Astrocyte (in vitro differentiated cells and primary cell): ENCODE measurements at places on chromosomes 11 and 22.

GRCh38 chr11:125170510-125171031 lies 6.0 kb downstream of the PKNOX2 start:
- no peaks in the 10 kb centered on the region for H3K27me3 ChIP-seq
- DNase-seq = peak; percentile 94
- peak overlapping the region; percentile 83 for H3K27ac ChIP-seq
- H3K4me1 ChIP-seq = peaks cover 51% of the 10 kb centered on the region

DNA sequence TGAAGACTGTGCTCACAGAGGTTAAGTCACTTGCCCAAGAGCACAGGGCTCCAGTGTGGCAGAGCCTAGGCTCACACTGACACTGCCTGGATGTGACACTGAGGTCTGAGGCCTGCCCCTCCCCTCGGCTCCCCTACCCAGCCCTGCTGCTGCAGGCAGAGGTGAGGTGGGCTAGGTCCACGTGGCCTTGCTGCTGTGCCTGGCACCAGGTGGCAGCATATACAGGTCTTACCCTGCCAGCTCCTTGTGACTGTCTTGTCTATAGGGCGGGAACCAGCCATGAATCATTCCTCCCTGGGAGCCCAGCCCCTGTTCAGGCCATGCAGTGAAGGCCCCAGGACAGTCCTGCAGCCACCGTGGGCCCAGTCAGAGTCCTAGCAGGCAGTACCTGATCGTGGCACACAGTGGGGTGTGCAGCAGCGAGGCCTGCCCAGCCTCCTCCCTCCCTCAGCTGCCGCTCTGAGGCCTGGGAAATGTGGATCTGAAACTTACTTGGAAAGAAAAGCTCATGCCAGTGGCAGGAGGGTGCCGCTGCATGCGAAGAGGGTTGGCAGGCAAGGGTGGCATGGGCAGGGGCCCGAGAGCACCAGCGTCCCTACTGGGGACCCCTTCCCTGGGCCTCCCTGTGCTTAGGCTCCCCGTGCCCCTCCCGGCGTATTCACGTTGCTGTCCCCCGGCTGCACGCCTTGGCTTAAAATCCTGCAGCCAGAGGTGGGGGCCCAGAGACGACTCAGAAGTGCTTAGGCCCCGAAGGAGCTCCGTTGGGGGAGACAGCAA lies 1.2 kb upstream of the CERK start:
- peak overlapping the region; percentile 38 for H3K27ac ChIP-seq
- H3K36me3 ChIP-seq = no peaks in the 10 kb centered on the region
- peak overlapping the region; percentile 82 for H3K4me3 ChIP-seq
- H3K4me1 ChIP-seq = peaks cover 33% of the 10 kb centered on the region
- H3K27me3 ChIP-seq = no peaks in the 10 kb centered on the region

DNA sequence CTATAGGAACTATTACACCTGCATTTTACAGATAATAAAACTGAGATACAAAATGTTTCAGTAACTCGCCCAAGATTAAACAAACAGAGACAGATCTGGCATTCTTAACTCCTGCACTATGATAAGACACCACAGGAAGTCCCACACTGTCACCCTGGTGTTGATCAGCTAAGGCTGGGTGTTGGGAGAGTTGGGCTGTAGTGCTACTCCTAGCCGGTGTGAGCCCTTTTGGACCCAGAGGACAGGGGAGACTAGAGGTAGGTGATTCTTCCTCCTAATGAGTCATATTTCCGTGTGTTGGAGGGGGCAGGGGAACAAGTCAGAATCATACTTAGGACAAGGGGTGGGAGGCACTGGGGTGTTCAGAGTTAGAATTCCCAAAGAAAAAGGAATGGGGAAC lies 353.2 kb upstream of the TENM4 start:
- H3K27ac ChIP-seq = no peak overlapping the region
- no peaks in the 10 kb centered on the region for H3K27me3 ChIP-seq
- DNase-seq = no peak
- H3K4me3 ChIP-seq = no peak overlapping the region

GRCh38 chr11:46369458-46370152 lies 11.9 kb upstream of the MDK start:
- no peak overlapping the region for H3K4me3 ChIP-seq
- H3K4me1 ChIP-seq = peaks cover 7% of the 10 kb centered on the region
- no peaks in the 10 kb centered on the region for H3K36me3 ChIP-seq
- no peak overlapping the region for H3K27ac ChIP-seq

GRCh38 chr11:15793043-15793996 lies 563.0 kb downstream of the SOX6 start:
- peak; percentile 94 for DNase-seq
- H3K27ac ChIP-seq = peak overlapping the region; percentile 97
- no peaks in the 10 kb centered on the region for H3K36me3 ChIP-seq
- peaks cover 14% of the 10 kb centered on the region for H3K4me1 ChIP-seq
- no peak overlapping the region for H3K4me3 ChIP-seq
- H3K27me3 ChIP-seq = no peaks in the 10 kb centered on the region

- no peaks in the 10 kb centered on the region for H3K36me3 ChIP-seq
- peak overlapping the region; percentile 92 for H3K27ac ChIP-seq
- DNase-seq = peak; percentile 97
- no peaks in the 10 kb centered on the region for H3K27me3 ChIP-seq
- peak overlapping the region; percentile 16 for H3K4me3 ChIP-seq
These were observed 378.8 kb downstream of the ETS1 start for GRCh38 chr11:128208329-128209137.

GRCh38 chr11:87879118-87879517 lies 296.1 kb downstream of the RAB38 start:
- H3K27ac ChIP-seq = no peak overlapping the region
- no peaks in the 10 kb centered on the region for H3K4me1 ChIP-seq
- H3K36me3 ChIP-seq = no peaks in the 10 kb centered on the region
- DNase-seq = no peak

- no peak overlapping the region for H3K4me3 ChIP-seq
- peak overlapping the region; percentile 74 for H3K27ac ChIP-seq
- peaks cover 18% of the 10 kb centered on the region for H3K4me1 ChIP-seq
- H3K36me3 ChIP-seq = no peaks in the 10 kb centered on the region
These were observed 83.7 kb downstream of the STIM1 start for GRCh38 chr11:3939211-3939610.

- H3K27ac ChIP-seq = no peak overlapping the region
- peak; percentile 3 for DNase-seq
- H3K4me1 ChIP-seq = no peaks in the 10 kb centered on the region
- H3K4me3 ChIP-seq = no peak overlapping the region
- no peaks in the 10 kb centered on the region for H3K27me3 ChIP-seq
These were observed 24.6 kb downstream of the MMP27 start for GRCh38 chr11:102680945-102681344.

DNA sequence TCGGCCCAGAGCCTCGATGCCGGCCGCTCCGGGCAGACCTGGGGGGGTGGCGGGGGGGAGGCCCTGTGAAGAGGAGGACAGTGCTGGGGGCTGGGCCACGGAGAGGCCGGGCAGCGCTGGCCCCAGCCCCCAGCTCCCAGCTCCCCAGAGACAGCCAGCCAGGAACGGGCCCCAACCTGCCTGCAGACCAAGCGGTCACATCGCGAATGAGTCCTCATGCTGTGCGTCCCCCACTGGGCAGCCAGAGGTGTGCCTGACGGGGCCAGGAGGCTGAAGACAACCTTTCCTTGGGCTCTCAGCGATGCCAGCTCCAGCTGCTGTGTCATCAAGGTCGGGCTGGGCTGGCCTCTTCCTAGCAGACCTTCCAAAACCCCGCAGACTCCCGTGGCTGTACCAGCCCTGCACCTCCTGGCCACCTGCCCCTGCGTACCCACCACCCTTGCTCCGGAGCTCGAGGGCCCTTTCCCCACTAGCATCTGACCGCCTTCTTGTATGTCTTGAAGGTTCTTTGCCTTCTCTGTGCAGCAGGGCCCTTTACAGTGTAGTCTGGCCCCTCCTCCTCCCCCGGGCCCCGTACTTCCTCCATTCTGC lies 88.4 kb downstream of the CDKN1C start:
- DNase-seq = no peak
- H3K36me3 ChIP-seq = no peaks in the 10 kb centered on the region
- H3K4me1 ChIP-seq = no peaks in the 10 kb centered on the region
- H3K27ac ChIP-seq = no peak overlapping the region
- H3K4me3 ChIP-seq = no peak overlapping the region

GRCh38 chr11:107301878-107302277 lies 155.7 kb downstream of the CWF19L2 start:
- peak; percentile 2 for DNase-seq
- no peak overlapping the region for H3K4me3 ChIP-seq
- H3K27me3 ChIP-seq = no peaks in the 10 kb centered on the region

GRCh38 chr11:120256178-120256577 lies 16.2 kb downstream of the POU2F3 start:
- no peaks in the 10 kb centered on the region for H3K4me1 ChIP-seq
- peaks cover 53% of the 10 kb centered on the region for H3K27me3 ChIP-seq
- DNase-seq = no peak
- no peak overlapping the region for H3K27ac ChIP-seq

DNA sequence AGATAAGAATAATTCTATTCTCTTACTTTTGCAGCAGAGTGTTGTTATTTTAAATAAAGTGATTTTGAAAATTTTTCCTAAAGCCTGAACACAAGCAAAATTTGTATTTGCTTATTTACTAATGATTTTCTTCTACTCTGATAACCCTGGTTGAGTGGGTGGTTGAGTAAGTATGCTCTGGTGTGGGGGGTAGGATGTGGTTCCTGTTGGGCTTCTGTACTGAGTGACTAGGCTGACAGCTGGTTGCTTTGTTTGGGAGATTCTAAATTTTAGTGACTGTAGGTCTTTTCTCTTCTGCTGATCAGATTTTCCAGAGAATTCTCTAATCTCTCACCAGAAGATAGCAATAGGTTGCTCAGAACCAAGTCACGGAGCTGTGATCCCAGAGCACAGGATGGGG lies 61.6 kb downstream of the METTL15 start:
- peak; percentile 59 for DNase-seq
- no peaks in the 10 kb centered on the region for H3K36me3 ChIP-seq
- peaks cover 6% of the 10 kb centered on the region for H3K4me1 ChIP-seq
- no peak overlapping the region for H3K4me3 ChIP-seq

DNA sequence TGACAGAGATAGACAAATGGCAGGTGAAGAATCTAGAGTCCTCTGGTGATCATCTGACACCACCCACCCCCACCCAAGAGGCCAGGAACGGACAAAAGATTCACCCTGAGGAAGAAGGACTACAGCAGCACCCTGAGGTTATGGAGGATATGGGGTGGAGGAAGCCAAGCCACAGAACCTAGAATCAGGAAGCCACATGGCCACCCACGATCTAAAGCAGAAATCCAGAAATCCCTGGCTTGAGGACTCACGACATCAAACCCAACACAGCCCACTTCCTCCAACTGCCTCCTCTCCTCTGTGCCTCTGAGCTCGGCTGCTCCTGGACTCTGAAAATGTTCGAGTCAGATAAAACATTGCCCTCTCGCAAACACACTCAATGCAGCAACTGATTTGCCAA lies 364.3 kb downstream of the SHANK2 start:
- no peak overlapping the region for H3K27ac ChIP-seq
- DNase-seq = no peak
- no peaks in the 10 kb centered on the region for H3K36me3 ChIP-seq
- no peak overlapping the region for H3K4me3 ChIP-seq

GRCh38 chr11:5339771-5340322 lies 3.5 kb downstream of the OR51B5 start:
- H3K27ac ChIP-seq = no peak overlapping the region
- H3K4me1 ChIP-seq = no peaks in the 10 kb centered on the region
- DNase-seq = no peak
- H3K4me3 ChIP-seq = no peak overlapping the region
- no peaks in the 10 kb centered on the region for H3K36me3 ChIP-seq

DNA sequence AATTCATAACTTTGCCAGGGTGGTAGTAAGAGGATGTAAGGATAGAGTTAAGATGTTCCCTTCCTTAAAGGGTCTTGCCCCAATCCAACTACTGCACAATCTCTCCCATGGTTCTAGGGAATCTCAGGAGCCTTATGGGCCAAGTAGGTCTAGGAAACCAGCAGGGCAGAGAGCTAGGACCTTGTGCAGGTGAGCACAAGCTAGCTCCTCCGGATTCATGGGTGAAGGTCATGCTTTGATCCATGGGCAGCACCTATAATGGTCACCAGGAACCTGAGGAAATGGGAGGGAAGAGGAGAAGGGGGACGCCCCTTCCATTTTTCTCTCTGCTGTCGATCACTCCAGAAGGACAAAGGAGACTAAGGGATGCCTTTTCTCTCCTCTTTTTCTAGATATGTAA lies 16.8 kb downstream of the KCNJ11 start:
- H3K4me3 ChIP-seq = no peak overlapping the region
- DNase-seq = peak; percentile 53
- H3K4me1 ChIP-seq = no peaks in the 10 kb centered on the region
- H3K27me3 ChIP-seq = no peaks in the 10 kb centered on the region
- H3K36me3 ChIP-seq = peaks cover 4% of the 10 kb centered on the region

DNA sequence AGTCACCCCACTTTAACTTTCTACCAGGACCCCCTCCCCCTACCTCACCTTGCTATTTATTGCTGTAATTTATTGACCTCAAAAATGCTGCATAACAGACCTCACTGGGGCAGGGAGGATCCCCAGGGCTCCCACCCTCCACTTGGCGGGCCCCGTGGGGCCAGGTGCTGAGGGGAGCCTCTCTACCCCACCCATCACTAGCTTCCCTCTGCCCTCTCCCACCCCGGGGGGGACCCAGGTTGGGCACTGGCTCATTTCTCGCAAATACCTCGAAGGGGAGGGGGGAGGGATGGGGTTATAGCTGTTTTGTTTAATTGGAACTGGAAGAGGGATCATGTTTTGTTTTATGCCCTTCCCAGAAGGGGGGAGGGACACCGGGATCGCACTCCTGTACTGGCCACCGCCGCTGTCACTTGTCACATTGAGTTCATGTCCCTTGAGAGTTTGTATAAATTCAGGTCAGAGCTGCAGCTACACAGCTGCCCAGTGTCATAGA lies 16.3 kb upstream of the TMEM191C start:
- no peak overlapping the region for H3K4me3 ChIP-seq
- no peaks in the 10 kb centered on the region for H3K27me3 ChIP-seq
